ENCODE measurements at places on chromosomes 5 and 9.

- DNase-seq: peak; percentile 24
Measured at GRCh38 chr5:57338068-57338867, 144.3 kb downstream of the ACTBL2 start.

GRCh38 chr9:94867281-94867841, 140.9 kb downstream of the AOPEP start:
- no peak for DNase-seq

DNA sequence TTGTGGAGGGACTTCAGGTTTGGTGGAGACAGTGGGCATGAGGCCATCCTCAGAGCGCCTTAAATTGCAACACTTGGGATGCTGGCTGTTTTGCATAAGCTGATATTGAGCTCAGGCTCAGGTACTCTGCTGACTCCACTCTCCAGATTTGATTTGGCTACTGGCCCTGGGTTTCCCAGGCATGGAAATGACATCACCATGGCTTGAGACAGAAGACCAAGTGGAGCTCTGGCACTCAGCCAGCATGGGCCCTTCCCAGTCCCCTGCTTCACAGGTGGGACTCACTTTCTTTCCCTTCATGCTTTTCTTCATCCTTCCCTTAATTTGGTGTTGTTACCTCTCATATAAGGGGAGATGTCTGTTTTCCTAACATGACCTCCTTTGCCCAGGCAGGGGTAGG, 72.0 kb upstream of the IL12B start:
- no peak for DNase-seq

GRCh38 chr5:157858527-157859226, at the start of gene CLINT1:
CLINT1 (minus strand) TSS chr5:157859145; CDS start chr5:157858970, 175 bp downstream.
- DNase-seq: peak; percentile 72

- no peak for DNase-seq
Measured at GRCh38 chr9:131418143-131419025, 24.5 kb downstream of the PRRC2B start.

DNA sequence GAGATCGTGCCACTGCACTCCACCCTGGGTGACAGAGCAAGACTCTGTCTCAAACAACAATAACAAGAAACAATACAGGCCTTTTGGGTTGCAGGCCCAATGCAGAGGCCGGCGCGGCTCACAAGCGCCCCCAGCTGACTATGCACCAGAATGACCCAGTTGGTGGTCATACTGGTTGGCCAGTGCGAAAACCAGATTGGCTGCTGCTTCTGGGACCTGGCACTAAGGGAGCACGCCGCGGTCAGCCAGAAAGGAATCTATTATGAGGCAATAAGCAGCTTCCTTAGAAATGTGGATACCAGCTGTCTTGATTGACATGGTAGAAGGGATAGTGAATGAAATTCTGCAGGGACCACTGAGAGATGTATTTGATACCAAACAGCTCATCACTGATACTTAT, 35.0 kb downstream of the RANBP17 start:
- DNase-seq: no peak

DNA sequence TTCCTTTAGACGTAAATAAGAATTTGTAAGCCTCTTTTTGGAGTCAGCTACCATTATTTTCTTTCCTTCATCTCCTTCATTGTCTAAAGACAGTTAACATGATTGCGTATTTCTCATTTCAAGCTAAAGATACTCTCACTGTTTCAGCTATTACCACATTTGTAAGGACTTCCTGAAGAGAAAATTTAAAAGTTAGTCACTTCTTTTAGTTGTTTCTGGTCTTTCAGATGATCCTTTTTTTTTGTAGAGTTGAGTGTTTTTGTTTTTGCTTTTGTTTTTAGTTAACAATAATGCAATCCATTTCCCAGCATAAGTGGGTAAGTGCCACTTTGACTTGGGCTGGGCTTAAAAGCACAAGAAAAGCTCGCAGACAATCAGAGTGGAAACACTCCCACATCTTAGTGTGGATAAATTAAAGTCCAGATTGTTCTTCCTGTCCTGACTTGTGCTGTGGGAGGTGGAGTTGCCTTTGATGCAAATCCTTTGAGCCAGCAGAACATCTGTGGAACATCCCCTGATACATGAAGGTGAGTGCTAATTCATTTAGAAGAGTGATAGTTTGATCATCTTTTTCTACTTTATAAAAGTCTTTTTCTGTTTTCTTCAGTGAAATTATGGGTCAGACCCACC, 2.0 kb downstream of the IL31RA start:
- DNase-seq: no peak

DNA sequence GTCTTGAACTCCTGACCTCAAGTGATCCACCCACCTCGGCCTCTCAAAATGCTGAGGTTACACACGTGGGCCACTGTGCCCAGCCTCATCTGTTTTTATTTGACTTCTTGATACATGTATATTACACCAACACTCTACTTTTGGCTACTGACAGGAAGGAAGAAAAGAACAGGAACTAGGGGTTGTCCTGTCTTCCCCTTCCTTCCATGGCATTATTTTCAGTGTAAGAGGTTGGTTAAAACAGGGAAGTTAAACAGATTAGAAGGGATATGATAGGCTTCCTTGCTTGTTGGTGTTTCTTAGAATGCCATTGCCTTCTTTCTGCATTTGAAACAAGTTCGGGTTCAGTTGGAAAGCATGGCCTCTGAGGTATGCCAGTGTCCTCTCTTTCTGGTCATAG, 312.8 kb downstream of the NDUFS4 start:
- DNase-seq: no peak

DNA sequence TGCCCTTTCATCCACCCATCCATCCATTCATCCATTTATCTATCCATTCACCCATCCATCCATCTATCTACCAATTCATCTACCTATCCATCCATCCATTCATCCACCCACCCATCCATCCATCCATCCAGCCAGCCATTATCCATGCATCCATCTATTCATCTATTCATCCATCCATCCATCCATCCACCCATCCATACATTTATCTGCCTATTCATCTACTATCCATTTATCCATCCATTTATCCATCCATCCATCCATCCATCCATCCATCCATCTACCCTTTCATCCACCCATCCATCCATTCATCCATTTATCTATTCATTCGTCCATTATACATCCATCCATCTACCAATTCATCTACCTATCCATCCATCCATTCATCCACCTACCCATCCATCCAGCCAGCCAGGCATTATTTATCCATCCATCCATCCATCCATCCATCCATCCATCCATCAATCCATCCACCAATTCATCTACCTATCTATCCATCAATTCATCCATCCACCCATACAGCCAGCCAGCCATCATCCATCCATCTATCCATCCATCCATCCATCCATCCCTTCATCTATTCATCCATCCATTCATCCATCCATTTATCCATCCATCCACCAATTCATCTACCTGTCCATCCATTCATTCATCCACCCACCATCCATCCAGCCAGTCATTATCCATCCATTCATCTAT, 10.2 kb downstream of the COL27A1 start:
- no peak for DNase-seq

DNA sequence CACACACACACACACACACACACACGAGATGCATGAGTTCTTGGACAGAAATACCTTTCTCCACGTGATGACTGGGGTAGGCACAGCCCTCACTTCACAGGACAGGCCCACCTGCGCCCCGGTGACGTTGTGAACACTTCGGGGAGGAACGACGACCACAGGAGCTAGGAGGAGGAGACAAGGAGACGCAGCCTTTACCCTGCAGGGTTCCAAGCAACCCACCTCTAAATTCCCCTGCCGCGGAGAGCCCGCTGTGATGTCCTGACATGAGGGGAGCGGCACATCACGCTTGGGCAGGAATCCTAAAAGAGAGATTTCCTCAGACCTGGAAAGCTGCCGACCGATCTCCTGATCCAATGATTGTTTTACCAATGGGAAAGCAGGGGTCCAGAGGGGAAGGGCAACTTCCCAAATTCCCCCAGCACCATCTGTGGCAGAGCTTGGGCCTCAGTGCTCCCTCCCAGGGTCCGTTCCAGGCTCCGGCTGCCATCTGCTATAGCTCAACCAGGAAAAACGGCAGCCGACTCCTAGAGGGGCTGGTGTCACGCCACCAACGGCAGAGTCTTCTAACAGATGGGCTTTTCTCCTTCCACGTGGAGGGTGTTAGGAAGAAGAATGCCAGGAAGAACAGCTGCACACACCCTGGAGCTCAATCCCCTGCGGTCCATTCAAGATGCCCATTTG, 10.1 kb downstream of the IGFBPL1 start:
- no peak for DNase-seq

DNA sequence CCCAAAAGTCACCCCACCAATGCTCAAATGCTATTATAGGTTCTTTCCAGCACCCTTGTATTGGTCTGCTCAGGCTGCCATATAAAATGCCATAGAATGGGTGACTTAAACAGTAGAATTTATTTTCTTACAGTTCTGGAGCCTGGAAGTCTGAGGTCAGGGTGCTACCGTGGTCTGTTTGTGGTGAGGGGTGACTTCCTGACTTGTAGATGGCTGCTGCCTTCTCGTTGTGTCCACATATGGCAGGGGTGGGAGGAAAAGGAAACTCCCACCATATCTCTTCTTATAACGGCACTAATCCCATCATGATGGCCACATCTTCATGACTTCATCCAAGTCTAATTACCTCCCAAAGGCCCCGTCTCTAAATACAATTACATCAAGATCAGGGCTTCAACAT, 257.8 kb upstream of the TARS1 start:
- no peak for DNase-seq

DNA sequence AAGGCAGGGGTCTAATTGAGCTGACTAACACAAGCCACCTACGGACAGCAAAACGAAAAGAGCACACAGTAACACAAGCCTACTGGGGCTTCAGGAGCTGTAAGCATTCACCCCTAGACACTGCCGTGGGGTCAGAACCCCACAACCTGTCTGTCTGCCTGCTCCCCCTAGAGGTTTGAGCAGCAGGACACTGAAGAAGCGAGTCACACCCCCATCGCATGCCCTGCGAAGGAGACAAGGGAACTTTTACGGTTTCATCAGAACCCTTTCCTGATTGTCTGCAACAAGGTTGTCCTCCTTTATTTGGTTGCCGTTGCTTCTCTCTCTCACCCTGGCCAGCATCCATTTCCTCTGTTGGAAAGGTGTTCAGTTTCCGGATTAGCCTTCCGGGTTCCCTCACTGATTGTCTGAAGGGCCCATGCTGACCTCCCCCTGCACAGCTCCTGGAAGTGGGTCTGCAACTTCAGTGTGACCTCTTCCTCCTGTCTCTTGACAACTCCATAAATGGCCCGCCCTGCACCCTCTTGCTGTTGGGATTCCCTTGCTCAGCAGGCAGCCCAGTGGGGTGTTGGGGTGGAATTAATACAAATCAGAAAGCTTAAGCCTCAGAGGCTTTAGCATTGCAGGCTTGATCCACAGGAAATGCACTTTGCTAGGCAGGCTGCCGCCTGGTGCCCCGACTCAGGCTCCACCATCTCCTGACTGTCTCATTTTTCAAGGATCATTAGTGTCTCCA, 258.9 kb upstream of the TLE4 start:
- no peak for DNase-seq

DNA sequence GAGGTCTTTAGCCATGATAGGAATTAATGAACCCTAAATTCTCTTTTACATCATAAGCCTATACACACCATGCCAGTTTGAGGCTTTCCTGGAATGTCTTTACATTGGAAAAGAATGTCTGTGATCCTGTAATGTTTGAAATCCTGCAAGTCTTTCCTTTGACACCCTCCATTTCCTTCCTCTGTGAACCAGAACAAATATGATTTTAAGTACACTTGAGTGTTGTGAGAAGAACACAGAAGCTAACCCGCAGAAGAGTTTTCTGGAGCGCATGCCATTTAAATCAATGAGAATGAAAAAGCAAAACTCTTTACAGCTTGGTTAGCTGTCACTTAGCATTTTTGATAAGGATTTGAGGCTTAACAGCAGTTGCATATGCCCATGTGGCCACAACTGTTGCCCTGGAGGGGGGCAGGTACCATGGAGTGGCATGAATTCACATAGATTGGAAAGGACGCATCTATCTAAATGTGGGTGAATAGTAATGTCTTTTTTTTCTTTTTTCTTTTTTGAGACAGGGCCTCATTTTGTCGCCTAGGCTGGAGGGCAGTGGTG, 372.6 kb downstream of the KDM4C start:
- no peak for DNase-seq

- no peak for DNase-seq
Measured at GRCh38 chr9:35313916-35314315, 152.1 kb downstream of the UNC13B start.

GRCh38 chr5:97231025-97231636, 48.1 kb upstream of the RIOK2 start:
- peak; percentile 14 for DNase-seq

DNA sequence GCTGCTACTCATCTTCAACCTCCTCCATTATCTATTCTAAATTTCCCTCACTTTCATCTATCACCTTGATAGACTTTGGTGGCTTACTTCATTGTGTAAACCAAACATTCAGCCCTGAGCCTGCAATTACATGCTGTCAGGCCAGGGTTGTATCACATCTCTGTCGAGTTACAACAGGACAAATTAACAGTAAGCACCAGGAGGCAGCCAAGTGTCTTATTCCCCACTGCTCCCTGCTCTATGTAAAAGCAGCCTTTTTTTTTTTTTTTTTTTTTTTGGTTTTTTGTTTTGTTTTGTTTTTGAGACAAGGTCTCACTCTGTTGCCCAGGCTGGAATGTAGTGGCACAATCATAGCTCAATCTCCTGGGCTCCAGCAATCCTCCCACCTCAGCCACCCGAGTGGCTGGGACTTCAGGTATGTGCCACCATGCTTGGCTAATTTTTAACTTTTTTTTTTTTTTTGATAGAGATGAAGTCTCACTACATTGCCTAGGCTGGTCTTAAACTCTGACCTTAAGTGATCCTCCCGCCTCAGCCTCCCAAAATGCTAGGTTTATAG, 15.2 kb upstream of the ZCCHC9 start:
- DNase-seq: no peak

- no peak for DNase-seq
Measured at GRCh38 chr9:34610434-34611206, 1.3 kb downstream of the RPP25L start.

DNA sequence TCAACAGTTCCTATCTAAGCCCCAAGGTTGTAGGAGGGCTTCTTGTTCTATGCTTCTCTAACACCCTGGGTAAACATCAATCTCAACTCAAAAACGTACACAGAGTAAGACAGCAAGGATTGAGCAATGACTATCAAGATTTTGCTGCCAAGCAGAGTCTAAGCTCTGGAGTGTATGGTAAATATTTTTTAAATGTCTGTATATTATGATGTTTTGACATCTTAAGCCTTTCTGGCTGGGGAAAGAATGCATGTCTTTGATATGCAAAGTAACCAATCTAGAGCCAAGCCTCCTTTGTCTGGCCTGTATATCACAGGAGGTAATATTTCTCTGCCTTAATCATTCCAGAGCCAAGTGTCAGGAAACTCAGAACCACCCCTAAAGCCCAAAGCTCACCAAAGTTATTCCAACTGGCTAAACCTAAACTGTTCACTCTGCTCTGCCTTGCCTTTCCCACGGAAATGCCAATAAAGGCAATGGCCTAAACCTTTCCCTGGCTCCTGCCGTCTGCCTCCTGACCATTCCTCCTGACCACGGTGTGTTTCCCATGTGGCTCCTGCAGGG, 45.2 kb downstream of the YIPF5 start:
- DNase-seq: no peak

GRCh38 chr9:13707612-13708576, 428.4 kb upstream of the MPDZ start:
- DNase-seq: no peak

- DNase-seq: no peak
Measured at GRCh38 chr5:118554241-118554640, 434.1 kb downstream of the DTWD2 start.

Data from thymus (tissue), 14 donors.